ENCODE measurements at places on chromosomes 4 and X.

- no peak for DNase-seq
Measured at GRCh38 chrX:12867685-12868084, 813 bp downstream of the TLR7 start.

GRCh38 chr4:138859254-138859653 lies 156.3 kb upstream of the NOCT start:
- DNase-seq: no peak

DNA sequence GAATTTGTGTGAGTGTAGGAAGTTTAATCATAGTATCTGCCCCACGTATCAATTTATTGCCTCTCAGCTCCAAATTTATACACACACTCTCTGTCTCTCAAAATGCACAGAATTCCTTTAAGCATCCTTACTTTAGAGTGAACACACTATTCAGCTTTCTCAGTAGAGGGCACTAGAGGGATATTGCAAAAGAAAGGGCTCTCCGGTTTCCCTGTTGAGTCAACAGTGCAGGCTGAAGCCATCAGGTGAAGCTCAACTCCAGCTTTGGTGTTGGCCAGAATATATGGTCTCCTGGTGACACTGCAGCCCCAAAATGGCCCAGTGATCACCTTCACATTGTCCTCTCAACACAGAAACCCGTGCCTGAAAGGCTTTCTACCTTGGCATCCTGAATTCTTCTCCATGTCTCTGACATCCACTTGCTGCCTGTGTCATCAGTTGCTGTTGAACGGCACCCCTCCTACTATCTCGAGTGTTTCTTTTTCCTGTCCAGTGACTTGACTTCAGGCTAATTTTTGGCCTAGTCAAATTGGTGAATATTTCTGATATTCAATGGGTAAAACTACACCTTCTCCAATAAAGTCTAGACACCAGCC lies 670.5 kb downstream of the GABRG1 start:
- DNase-seq: peak; percentile 4

- DNase-seq: no peak
Measured at GRCh38 chr4:151486168-151486567, 77.2 kb downstream of the FHIP1A start.

DNA sequence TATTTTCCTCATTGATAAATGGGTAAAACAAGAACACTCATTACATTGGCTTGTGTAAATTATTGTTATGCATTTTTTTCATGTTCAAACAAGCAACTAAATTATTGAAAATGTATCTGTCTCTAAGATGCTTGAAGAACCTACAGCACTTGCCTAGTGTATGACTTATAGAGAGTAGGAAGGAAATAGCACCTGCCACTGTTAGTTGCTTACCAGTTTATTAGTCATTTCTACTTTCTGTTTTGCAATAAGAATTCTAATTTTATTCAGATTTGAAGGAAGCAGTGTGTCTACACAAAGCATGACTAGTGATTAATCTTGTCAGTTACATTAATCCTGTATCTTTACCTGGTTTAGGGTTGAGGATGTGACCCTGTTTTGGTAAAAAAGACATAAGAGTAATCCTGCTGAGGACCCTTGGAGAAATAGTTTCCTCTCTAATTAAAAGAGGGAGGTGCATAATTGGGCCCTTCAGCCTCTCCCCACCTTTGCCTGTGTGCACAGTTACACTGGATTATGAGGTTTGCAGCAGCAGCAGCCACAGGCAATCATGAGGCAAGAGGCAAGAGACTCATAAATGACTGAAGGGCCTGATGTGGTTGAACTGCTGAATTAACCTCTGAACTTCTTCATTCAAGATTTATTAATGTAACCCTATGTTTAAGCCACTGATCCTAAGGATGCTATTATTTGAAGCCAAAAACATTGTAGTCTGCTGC lies 1202.1 kb downstream of the ADGRL3 start:
- no peak for DNase-seq

DNA sequence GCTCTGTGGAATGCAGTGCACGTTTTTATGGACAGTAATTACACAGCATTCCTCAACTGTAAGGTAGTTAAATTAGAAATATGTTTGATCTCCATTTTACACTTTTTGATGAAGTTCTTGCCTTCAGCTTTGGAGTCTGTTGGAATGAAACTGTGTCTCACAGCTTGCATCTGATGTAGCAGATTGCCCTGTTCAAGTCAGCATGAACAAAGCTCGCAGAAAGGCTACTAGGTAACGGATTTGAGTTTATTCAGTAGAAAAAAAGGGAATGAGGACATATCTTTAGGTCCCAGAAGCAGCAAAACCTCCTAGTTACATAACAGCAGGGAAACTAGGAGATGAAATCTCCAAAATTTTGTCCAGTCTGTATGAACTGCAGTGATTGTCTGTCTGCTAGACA lies 24.3 kb upstream of the CBLL2 start:
- no peak for DNase-seq

DNA sequence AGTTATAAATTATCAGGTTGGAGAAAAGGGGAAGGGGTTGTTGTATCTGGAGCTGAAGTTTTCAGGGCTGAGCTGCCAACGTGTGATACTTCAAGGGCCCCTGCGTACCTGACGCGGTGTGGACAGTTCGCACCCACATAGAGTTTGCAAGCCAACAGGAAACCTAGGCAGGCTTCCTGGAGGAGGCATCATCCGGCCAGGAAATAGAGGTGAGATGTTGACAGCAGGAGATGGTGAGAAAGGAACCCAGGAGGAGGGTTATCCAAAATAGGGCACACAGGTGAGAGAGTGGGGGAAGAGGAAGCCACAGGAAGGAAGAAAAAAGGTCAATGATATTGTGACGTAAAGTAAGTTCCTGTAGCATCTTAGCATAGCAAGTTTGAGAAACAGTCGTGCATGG lies 127.2 kb downstream of the DHRSX start:
- no peak for DNase-seq

DNA sequence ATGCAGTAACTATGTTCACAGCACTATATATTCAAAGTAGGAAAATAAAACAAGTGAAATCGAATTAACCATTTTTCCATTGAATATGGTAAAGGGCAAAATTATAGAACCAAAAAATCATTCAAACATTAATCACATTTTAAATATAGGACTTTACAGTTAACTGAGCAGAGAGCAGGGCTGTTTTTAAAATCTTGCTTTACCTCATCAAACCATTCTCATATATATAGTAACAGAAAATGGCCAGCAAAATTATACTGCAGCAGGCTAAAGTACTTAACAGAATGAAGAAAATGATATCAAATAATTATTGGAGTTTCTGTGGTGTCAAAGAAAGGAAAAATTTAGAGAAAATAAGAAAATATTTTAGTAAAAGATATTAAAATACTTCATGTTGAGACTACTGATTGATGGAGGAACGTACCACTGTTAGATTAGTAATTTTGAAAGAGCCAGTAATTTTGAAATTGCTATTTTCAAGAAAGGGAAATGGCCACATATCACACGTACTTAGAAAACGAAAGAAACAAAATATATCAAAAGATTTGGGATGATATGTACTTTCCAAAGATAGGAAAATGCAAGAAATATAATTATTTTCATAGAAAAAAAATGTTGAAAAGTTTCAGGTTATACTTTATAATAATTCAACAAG lies 813.7 kb downstream of the DMD start:
- DNase-seq: peak; percentile 31

DNA sequence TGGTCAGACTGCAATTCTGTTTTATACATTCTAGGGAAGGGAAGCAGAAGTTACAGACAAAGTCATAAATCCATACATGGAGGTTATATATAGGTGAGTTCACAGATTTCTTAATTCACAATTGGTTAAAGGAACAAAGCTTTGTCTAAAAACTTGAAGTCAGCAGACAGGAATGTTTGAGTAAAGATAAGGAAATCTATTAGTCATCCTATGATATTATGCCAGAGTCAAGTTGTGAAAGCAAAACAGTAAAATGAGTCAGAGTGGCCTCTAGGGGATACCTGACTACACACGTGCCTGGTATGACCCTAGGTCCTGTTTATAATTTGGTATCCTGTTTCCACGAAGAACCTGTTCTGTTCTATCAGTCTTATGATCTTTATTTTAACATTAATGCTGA lies 31.5 kb downstream of the ACTRT1 start:
- no peak for DNase-seq

- no peak for DNase-seq
Measured at GRCh38 chr4:31518796-31519250, 798.7 kb downstream of the PCDH7 start.

Measured in activated CD4-positive, alpha-beta T cell treated with anti-CD3 and anti-CD28 coated beads, Interleukin-2, amount 50 U/mL, for 16 hours (primary cell).